ENCODE measurements at places on chromosomes 12 and 14.

DNA sequence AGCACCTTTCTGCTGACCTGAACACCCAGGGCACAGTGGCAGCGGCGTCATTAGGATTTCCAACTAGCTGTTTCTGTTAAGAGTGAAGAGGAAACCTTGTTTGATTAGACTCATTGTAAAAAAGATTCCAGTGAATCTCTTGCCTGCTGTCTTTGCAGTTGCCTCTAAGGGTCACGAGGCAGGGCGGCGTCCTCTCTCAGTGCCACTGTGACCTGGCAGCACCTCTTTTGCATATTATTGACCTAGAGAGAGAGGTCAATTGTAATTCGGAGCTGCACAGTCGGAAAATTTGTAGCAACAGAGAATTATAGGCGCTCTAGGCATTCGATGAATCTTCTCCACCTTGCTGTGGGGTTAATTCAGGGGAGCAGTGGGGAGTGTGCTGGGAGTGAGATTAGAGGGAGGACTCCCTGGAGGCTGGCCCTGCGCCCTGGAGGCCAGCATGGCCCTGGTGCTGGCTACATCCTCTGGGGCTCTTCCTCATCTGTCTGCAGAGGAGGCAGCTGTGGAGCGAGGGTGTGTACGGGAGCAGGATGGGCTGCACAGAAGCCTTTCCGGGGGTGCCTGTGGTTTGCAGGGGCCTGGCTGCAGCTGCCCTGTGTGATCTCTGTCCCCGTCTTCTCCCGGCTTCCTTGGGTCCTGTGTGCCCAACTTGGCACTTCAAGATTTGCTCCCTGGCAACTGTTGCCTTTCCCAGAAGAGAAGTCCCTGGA, 14.3 kb downstream of the PACS2 start:
- DNase-seq: no peak

GRCh38 chr12:20120403-20120725, 248.0 kb upstream of the PDE3A start:
- no peak for DNase-seq

GRCh38 chr12:26274441-26275312, 79.3 kb downstream of the SSPN start:
- DNase-seq: peak; percentile 100

DNA sequence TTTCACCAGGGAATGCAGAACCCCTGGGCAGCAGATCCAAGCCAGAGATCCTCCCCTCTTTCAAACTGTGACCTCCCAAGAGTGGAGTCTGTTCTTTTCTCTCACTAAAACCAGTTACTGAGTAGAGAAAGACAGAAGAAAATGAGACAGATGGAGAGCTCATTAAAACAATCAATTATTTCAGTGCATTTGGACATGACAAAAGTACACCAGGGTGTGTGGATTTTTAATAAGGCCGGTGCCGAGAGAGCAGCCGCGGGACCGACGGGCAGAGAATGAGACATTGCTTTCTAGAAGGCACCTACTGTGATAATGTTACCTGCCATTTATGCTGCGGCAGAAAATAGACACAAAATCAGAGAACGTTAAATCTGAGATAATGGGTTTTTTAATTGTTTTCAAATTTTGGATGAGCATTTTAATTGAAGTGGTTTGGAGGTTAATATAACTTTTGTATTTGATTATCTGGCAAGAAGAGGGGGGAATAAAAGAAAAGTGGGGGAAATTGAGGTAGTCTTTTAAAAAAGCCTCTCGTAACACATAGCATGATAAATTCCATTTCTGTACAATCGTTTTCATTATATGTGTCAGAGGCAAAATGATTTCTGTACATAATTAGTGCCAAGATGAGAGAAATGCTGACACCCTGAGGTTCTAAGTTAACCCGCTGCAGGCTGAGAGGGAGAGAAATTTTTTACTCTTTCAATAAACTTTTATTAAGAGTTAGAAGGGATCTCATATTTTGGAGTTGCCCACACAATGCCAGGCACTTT, 70.8 kb downstream of the HSPB8 start:
- no peak for DNase-seq

DNA sequence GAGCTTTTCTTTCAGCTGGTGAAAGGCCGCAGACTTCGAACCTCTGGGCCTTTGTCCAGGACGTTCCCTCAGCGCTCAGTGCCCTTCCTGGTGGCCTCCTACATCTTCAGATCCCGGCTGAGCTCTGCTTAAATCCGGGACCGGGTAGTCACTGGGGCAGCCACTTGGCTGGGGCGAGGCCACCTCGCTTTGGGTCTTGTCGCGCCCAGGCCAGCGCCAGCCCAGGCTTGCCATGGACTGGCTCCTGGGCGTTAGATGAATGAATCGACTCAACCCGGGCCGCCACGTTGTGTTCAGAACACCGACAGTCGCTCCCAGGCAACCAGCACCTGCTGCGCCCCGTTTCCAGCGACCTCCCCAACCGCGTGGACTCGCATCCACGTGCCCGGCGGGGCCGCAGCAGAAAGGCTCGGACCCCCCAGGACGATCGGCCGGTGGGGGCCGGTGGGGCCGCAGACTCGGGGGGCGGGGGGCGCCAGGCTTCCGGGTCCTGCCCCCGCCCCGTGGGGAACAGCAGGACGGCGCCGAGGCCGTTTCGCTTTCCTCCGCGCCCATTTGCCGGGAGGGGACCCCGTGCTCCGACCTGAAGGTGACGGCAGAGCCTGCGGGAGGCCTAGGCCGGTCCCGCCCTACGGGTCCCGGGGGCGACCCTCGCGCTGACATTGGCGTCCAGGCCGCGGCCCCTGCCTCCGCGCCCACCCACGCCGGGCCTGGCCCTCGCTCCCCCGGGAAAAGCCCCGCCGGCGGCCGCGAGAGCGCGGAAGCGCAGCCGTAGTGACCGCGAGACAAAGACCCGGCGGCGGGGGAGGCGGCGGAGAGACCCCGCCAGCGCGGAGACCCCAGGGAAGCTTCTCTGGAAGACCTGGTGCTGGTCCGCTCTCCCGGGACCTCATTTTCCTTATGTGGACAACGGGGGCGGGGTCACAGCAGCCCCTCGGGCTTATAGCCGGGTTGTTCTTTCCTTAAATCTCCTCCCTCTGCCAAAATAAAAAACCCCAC, 37.3 kb upstream of the RCOR1 start:
- peak; percentile 33 for DNase-seq
